ENCODE measurements at places on chromosomes 12 and 14.

DNA sequence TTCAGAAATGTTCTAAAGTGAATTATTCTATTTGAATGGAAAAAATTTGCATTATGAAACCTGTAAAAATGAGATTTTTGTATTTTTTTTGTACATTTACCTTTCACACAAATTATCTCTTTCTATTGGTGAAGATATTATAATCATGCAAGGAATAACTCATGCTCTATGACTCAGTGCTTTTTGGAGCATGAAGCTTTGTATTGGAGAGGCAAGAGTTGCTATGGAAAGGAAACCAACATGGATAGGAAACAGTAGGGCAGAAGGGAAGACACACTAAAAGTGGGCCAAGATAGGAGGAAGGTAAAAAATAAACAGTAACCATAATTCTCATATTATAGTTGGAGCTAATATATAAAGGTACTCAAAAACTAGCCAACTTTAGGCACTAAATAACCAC is 79.0 kb downstream of the PLCZ1 start:
- DNase-seq: no peak

GRCh38 chr12:76813265-76813664 is 49.4 kb downstream of the ZDHHC17 start:
- no peak for DNase-seq

DNA sequence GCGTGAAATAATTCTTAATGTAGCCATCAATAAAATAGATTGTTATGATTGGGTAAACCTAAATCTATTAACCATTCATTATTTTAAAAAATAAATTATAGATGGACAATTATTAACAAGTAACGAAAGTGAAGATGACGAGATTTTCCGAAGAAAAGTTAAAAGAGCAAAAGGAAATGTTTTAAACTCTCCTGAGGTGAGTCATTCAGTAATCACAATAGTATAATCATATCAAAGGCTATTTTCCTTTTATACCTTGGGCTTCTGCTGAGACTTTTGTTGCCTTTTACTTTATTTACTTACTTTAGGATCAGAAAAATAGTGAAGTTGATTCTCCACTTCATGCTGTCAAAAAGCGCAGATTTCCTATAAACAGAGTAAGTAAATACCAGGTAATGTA is 45.6 kb downstream of the FANCM start:
- no peak for DNase-seq

DNA sequence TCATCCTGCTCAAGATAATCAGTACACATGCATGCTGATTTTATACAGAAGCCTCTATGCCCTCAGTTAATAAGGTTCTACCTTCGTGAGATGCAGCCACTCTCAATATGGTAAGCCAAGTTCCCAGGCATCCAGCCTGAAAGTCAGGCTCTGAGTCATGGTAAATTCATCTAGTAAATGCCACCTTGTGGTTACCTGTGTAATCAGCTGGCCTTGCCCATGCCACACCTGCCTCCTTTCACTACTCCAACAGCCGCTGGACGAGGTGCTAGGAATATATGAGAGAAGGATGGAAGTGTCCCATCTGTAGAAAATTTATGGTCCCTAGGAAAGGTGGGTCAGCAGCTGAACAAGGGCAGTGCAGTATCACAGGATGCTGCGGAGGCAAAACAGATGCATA is 207.3 kb downstream of the SSPN start:
- DNase-seq: no peak

DNA sequence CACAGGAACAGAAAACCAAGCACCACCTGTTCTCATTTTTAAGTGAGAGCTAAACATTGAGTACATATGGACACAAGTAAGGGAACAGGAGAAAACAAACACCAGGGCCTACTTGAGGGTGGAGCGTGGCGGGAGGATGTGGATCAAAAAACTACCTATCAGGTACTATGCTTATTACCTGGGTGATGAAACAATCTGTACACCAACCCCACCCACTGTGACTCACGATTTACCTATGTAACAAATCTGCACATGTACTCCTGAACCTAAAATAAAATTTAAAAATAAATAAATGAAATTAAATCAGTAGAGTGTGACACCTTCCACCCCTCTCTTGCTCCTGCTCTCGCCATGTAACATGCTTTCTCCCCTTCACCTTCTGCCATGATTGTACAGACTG is 615.5 kb downstream of the RPL10L start:
- no peak for DNase-seq

- DNase-seq: no peak
These were observed 513.0 kb downstream of the NRXN3 start for GRCh38 chr14:78683206-78683605.

DNA sequence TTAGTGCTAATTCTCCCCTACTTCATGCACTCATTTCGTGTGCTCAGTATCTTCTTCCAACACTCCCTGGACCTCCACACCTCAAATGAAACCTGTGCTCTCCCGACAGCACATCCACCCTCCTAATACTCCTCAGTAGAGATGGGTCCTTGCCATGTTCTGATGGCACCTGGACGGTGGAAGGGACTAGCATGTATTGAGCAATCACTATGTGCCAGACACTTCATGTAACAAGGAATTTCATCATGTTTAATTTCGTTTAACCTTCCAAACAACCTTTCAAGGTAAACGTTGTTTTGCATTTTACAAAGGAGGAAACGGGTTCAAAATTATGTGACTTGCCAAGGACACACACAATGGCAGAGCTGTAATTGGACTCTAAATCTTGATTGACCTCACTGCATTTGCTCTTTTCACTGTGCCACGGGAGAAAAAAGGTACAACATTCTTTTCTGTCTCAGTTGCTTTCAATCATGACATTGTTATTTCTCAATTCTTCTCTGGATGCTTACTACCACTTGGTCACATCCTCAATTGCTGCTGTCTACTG is 12.2 kb upstream of the SLC7A8 start:
- DNase-seq: no peak

DNA sequence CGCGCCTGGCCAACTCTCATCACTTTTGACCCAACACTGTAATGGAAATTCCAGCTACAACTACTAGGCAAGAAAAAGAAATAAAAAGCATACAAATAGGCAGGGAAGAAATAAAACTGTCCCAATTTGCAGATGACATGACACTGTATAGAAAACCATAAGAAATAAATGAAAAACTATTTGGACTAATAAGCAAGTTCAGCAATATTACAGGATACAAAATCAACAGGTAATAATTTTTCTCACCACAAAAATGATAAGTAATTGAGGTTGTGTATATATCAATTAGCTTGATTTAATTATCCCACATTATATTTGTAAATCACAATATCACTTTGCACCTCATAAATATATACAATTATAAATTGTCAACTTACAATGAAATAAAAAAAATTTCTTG is 41.9 kb upstream of the OASL start:
- no peak for DNase-seq

DNA sequence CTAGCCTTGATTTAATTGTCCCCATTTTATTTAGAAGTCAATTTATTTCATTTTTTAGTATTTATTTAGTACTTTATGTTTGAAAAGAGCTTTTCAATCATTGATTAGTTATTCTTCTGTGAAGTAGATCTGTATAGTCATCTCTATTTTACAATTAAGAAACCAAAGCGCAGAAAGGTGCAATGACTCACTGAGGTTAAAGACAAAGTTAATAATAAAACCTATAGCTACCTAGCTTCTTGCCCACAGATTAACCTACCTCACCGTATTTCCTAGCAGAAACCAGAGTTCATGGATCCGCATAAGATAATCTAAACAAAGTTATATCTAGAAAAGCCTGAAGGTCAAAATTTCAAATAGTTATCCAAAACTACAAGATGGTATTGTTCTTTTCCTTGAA is 176.4 kb downstream of the GRIN2B start:
- no peak for DNase-seq

DNA sequence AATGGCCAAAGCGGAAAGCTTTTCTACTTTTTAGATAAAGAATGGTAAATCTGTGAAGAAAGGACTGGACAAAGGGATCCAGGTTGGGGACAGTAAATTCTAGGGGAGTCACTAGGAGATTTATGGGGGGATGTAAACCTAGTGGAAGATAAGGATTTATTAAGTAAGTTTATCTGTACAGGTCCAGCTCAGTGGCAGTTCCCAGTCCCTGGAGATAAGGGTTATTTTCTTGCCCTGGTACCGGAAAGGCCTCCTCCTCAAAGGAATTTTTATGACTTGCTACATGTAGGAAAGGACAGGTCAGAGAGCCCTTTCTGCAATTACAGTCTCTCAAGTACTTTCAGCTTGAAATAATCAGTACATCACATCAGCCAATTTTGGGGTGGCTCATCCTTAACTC is 72.6 kb upstream of the BICD1 start:
- no peak for DNase-seq

DNA sequence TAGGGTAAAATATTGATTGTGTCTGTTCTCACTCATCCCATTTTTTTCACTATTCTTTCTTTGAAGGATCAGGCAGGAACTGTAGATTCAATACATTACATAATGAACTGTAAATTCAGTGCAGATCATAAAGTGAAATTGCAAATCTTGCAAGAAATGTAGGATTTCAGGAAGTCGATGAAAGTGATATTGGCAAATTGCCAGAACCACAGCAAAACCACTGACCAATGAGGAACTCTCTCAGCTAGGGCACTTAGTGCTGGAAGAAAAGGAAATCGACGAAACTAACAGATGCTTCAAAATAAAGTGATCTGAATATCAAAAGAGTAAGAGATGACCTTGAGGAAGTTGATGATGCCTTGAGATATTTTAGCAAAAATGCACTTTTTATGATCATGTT is 157.6 kb downstream of the AACS start:
- no peak for DNase-seq
